Activated CD8-positive, alpha-beta T cell treated with anti-CD3 and anti-CD28 coated beads, Interleukin-2, amount 10 ng/mL, durations not matched to agents 7 days and 5 days (primary cell): ENCODE measurements at places on chromosomes 11 and 22. TPM values are rescaled to one million over a fixed set of nuclear protein-coding genes. Genes with fewer than 3 reads are reported as not detected.
A peak's percentile ranks its signal among the peaks of the same experiment; 100 is the strongest.

DNA sequence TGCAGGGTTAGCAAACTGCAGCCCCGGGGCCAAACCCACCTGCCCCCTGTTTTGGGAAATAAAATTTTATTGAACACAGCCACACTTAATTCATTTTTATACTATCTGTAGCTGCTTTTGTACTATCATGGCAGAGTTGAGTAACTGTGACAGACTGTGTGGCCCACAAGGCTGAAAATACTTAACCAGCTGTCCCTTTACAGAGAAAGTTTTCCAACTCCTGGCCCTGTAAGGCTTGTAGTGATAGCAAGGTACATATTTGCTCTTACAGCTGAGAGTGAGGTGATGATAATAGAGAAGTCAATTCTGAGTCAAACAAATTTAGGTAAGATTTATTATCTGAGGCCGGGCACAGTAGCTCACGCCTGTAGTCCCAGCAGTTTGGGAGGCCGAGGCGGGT is 87.4 kb upstream of the SLC6A5 start:
- DNase-seq: no peak

DNA sequence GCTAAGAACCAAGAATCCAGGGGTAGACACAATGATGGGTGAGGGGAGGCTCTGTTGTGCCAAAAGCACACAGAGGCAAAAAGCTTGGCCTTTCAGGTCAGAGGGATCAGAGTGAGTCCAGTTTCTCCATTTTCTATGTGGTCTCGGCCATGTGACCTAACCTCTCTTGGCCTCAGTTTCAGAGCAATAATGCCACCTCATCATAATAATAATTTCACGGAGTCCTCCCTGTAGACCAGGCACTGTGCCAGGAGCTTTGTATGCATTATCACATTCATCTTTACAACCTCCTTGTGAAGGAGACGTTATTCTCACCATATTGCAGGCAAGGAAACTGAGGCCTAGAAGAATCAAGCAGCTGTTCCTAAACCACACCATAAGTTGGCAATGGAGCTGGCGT is 120.2 kb downstream of the WT1 start:
- DNase-seq: no peak

- DNase-seq: no peak
Measured at GRCh38 chr11:33989461-33989860, 62.1 kb upstream of the CAPRIN1 start.

- DNase-seq: no peak
Measured at GRCh38 chr11:18193010-18193409, 20.4 kb downstream of the MRGPRX4 start.

RAC2 gene
- 1,167 TPM for total RNA-seq

NUDT22 gene
- 91.6 TPM for total RNA-seq

- no peak for DNase-seq
Measured at GRCh38 chr22:49047447-49047846, 780.2 kb downstream of the BRD1 start.

DNA sequence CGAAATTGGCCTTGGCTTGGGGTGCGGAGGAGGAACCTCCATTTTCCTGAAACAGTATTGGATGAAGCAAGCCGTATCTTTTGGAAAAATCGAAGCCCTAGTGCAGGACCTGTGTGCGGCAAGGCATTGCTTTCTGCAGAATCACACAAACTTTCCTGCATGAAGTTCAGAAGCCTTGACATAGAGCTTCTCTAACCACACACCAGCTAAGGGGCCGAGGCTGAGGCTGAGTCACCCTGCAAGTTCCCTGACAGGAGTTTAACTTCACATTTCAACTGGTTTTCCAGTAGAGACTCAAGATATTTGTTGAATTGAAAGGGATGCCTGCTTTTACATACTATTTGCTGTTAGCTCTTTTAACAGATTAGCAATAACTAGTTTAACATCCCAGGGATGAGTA is 67.8 kb downstream of the TCF20 start:
- peak; percentile 65 for DNase-seq

GRCh38 chr11:17132654-17133053 is 55.2 kb upstream of the RPS13 start:
- no peak for DNase-seq

SYT8 gene
- not detected for total RNA-seq

SLC43A3 gene
- 103 TPM for total RNA-seq

GRCh38 chr11:76808171-76808570 is 25.0 kb downstream of the TSKU start:
- no peak for DNase-seq

DNA sequence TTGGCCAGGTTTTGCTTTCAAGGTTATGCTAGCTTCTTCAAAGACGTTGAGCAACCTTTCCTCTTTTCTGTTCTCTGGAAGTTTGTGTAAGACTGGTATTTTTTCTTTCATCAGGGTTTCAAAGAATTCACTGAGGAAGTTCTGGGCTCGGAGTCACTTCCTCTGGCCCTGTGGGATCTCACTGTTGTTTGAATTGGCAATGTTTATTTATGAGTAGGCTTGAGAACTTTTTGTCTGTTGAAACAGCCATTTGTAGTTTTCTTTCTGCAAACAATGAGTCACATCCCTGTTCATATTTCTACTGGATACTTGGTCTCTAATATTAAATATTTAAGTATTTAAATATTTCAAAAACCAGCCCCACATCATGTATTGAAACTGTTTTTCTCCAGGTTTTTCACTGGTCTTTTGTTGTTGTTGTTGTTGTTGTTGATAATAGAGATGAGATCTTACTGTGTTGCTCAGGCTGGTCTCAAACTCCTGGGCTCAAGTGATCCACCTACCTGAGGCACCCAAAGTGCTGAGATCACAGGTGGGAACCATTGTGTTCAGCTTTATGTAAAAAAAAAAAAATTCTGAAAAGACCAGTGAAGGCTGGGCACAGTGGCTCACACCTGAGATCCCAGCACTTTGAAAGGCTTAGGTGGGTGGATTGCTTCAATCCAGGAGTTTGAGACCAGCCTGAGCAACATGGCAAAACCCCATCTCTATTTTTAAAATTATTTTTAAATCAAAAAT is 26.9 kb downstream of the SUSD2 start:
- DNase-seq: no peak

DNA sequence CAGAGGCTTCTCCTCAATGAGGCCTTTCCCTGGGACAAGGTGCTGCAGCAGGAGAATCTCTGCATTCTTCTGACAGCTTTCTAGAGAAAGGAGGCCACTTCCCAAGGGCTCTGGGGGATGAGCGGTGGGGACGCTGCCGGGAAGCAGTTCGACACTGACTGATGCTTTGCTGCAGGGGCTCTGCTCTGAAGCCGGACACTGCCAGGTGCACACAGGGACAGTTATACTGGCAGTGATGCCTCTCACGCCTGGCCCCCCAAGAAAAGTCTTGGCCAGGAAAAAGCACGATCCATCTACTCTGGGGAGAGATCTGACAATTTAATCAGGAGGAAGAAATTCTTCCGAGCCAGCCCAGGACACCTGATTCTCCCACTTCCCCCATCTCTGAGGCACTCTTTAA is 456.9 kb downstream of the OPCML start:
- no peak for DNase-seq

OTOG gene
- not detected for total RNA-seq

- DNase-seq: no peak
Measured at GRCh38 chr22:48320683-48321451, 1506.8 kb downstream of the BRD1 start.

RAG1 gene
- total RNA-seq: 0.08 TPM

- DNase-seq: no peak
Measured at GRCh38 chr11:115396533-115396932, 107.7 kb downstream of the CADM1 start.

DNA sequence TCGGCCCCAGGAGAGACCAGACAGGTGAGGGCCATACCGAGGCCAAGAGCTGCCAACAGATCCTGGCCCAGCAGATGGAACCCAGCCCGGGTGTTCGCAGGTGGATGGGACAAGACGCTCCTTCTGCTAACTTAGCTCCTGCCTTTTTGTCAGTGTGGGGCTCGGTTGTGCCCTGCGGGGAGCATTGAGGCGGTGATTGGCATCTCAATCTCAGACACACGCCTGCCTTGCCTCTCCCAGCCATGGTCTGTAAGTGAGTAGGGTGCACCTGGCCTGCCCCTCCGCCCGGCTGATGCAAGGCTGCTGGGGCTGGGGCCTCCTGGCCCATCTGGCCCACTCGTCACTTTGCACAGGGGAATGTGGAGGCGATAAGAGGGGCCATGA is 350.1 kb downstream of the TBC1D22A start:
- no peak for DNase-seq

DNA sequence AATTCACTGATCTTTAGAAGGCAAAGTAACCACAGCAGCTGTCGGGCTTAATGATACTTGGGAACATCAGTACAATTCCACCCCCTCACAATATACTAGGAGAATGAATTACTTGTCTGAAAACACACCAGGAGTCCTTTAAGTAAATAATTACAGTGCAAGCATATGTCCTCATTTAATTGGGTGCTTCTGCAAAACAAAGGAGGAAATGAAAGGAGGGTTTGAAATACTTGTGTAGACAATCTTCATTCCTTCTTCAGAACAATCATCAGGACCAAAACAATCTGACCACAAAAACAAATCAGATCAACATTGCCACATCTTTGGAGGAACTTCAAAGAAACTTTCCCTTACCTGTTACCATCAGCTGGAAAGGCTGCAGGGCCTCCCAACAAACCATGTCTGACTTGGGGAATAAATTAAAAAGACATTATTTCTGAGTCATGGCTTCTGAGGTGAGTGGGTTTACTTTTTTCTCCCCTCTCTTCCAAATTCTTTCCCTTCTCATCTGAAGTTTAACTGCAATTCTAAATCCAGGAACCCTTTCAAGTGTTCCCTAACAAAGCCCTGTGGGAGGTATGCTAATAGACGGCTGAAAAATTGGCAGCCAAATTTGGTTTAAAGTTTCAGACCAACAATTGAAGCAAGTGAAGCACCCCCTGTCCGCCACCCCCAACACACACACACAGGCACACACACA is 12.5 kb upstream of the CCDC117 start:
- DNase-seq: no peak

- no peak for DNase-seq
Measured at GRCh38 chr11:18191376-18191775, 18.7 kb downstream of the MRGPRX4 start.

- DNase-seq: no peak
Measured at GRCh38 chr11:59777104-59777503, 21.9 kb downstream of the STX3 start.

DNA sequence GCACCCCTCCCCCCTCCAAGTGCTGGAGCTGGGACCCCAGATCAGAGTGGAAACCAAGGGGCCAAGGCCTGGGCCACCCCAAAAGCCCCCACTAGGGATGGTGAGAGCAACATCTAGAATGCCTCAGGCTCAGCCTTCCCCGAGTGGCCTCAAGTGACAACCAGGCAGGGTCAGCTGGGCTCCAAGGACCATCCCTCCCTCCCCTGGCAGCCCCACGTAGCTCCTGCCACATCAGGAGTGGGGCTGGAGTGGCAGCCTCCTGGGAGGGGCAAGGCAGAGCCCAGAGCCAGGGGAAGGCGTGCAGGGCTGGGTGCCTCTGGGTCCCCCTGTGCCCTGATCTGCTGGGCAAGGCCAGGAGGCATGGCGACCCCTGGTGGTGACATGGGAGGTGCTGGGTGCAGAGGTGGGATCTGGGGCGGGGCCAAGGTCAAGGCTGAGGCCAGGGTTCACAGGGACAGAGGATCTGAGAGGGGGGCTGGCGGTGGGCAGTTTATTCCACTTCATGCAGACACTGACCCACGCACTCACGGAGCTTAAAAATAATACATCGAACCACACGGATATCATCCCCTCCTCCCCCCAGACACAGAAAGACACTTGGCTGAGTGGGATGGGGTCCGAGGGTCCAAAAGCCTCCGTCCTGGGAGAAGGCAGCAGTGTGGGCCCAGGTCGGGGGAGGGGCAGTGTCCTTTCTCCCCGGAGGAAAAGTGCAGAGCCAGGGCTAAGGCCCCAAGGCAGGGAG is 15.8 kb upstream of the EHD1 start:
- peak; percentile 95 for DNase-seq

MRE11 gene
- 35.8 TPM for total RNA-seq

ZBTB3 gene
- total RNA-seq: 12.4 TPM

- no peak for DNase-seq
Measured at GRCh38 chr11:65401803-65402248, 15.4 kb downstream of the FRMD8 start.

DNA sequence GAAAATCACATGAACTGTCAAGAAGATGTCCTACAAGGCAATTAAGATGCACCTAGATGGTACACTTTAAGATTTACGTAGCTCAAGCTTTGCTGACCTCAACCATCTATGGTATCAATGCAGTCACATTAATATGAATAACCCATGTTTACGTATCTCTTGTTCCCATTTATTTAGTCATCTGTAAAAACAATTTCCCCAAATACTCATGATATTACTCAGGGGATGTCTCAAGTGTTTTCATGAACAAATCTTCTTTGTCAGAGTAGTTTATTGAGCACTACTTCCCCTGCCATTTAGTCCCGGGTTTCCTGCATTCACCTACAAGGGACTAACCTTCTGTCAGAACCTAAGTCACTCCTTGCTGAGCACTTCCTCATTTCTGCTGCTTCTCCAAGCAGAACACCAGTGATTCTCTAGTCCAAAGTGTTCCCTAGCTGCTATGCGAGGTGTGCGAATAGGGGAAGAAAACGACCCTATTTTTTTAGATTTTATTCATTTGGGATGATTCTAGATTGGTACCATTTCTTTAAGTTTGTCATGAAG is 554.3 kb upstream of the LRRC4C start:
- no peak for DNase-seq

OR52M1 gene
- not detected for total RNA-seq

CALCA gene
- not detected for total RNA-seq

DNA sequence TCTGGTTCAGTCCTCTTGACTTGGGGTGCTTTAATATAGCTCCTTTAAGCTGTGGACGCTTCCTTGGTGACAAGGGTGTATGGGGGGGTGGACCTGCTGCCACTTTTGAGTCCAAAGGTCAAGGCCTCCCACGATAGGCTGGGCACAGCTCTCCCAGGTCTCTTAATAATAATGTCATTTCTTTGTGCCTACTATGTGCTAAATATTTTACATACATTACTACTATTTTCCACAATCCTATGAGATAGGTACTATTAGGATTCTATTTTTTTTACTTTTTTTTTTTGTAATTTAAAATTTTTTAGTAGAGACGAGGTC is 304 bp upstream of the UCP3 start:
- no peak for DNase-seq

- DNase-seq: no peak
Measured at GRCh38 chr11:65646958-65647701, 9.2 kb downstream of the SIPA1 start.

NLRP14 gene
- total RNA-seq: 0.13 TPM

DNA sequence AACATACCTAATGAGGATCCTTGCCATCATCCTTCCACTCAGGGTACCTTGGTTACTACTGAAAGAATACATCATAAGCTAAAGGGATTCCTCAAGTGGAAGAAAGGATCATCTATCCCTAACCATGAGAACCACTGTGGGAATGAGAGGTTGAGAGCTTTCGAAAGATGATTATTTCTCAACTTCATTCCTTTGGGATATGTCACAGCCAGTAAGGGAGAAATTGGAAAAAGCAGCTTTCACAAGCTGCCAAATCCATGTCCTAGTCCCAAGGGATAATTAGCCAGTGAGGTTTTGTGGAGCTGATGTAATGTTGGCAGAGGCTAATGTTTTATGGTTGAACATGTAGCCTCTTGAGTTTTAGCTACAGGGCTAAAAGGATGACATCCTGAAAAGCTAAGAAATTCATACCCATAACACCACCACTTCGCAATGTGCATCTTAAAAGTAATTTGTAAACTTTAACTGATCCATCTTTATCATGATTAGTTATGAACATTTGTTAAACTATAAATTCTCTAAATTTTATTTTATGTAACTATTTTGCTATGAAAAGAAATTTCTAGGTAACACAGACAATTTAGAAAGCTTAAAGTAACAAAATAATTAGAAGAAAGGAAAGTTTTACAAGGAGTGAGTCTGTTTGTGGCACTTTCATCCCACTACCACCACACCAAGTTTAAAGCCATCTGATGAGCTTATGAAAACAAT is 123.9 kb downstream of the MRTFA start:
- DNase-seq: no peak

- peak; percentile 32 for DNase-seq
Measured at GRCh38 chr11:62444236-62444833, 25.5 kb downstream of the SCGB1A1 start.
